Activated CD8-positive, alpha-beta T cell treated with anti-CD3 and anti-CD28 coated beads, Interleukin-2, amount 10 ng/mL, durations not matched to agents 7 days and 5 days (primary cell): ENCODE measurements at places on chromosomes 5 and 9.

- H3K4me3 ChIP-seq = no peak overlapping the region
- no peak for DNase-seq
- no peak overlapping the region for H3K27ac ChIP-seq
- no peaks in the 10 kb centered on the region for H3K36me3 ChIP-seq
Measured at GRCh38 chr9:115226152-115226551, 108.2 kb upstream of the TNC start.

DNA sequence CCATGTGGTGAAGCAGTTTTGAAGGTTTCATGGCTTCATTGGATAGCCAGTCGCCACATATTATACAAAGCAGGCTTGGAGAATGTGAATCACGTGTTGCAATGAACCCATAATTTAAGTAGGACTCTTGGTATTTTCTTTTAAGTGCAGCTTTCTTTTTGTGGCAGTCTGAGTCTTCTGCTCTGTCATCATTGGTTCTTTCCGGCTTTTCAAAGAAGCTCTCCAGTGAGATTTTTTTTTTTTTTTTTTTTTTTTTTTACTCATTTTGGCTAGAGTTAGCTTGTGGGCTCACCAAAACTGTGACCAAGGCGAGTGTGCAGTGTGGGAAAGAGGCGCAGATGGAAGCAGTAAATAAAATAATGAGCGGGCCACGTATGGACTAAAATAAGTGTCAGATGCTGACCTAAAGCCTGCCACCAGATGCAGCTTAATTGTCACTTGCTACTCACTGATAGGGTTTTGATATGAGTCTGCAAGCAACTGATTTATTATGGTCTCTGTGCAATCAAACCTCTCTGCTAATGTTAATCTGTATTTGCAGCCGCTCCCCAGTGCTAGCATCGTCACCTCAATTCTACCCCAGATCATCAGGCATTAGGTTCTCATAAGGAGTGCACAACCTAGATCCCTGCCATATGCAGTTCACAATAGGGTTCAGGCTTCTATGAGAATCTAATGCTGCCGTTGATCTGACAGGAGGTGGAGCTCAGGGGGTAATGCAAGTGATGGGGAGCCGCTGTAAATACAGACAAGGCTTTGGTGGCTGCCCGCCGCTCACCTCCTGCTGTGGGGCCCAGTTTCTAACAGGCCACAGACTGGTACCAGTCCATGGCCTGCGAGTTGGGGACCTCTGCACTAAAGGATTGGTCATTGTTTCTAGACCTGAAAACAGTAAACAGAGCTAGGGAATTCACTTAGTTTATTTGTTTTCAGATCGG lies 45.5 kb upstream of the LARP1 start:
- H3K4me3 ChIP-seq = no peak overlapping the region
- H3K27me3 ChIP-seq = peaks cover 2% of the 10 kb centered on the region
- no peaks in the 10 kb centered on the region for H3K36me3 ChIP-seq
- H3K4me1 ChIP-seq = peaks cover 8% of the 10 kb centered on the region

DNA sequence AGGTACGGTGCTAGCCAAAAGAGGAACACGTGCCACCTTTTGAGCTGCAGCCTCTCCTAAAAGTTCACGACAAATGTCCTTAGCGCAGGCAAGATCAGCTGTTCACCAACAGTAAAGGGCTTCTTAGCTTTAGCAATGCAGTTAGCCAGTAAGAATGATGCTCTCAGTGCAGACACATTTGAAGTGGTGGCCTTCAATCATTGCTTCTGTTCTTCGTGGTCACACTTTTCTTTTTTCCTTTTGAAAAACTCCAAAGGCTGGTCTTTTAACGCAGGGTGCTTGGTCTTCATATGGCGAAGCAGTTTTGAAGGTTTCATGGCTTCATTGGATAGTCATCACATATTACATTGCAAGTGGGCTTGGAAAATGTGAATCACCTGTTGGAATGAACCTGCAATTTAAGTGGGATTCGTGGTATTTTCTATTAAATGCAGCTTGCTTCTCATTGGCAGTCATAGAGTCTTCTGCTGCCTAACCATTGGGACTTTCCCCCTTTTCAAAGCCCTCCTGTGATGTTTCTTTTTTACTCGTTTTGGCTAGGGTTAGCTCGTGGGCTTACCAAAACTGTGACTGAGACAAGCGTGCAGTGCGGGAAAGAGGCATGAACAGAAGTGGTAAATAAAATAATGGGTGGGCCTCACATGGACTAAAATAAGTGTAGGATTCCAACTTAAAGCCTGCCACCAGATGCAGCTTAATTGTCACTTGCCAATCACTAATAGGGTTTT lies 100.9 kb downstream of the MRPL36 start:
- no peaks in the 10 kb centered on the region for H3K4me1 ChIP-seq
- DNase-seq = no peak
- peaks cover 12% of the 10 kb centered on the region for H3K27me3 ChIP-seq
- no peaks in the 10 kb centered on the region for H3K36me3 ChIP-seq

DNA sequence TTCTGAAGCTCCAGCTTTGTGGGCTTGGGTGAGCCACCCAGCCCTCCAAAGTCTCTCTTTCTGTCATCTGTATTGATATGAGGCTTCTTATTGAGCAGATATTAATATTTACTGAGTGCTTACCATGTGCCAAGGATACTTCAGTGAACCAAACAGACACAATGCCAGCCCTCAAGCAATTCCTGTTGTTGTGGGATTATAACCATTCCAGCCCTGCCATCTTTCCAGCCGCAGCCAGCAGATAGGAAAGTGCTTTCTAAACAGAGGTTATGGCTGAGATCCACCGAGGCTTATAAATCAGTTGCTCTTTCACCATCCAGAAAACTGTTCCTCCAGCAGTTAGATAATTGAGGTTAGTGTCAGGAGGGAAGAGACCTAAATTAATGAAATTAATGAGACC lies 137.7 kb upstream of the ALDH1B1 start:
- H3K36me3 ChIP-seq = no peaks in the 10 kb centered on the region
- DNase-seq = no peak
- no peak overlapping the region for H3K27ac ChIP-seq
- no peak overlapping the region for H3K4me3 ChIP-seq
- no peaks in the 10 kb centered on the region for H3K4me1 ChIP-seq

- peaks cover 36% of the 10 kb centered on the region for H3K4me1 ChIP-seq
- H3K27ac ChIP-seq = no peak overlapping the region
- DNase-seq = peak; percentile 39
- H3K4me3 ChIP-seq = no peak overlapping the region
Measured at GRCh38 chr5:10578869-10579268, 15.0 kb downstream of the ANKRD33B start.

- H3K4me1 ChIP-seq = no peaks in the 10 kb centered on the region
- H3K27ac ChIP-seq = no peak overlapping the region
- H3K27me3 ChIP-seq = peaks cover 9% of the 10 kb centered on the region
- no peak for DNase-seq
- no peaks in the 10 kb centered on the region for H3K36me3 ChIP-seq
Measured at GRCh38 chr5:127451096-127451495, 66.3 kb upstream of the PRRC1 start.
